NCI-H2107 (cell line): ENCODE measurements at places on chromosomes 4 and X.
A peak's percentile ranks its signal among the peaks of the same experiment; 100 is the strongest.

DNA sequence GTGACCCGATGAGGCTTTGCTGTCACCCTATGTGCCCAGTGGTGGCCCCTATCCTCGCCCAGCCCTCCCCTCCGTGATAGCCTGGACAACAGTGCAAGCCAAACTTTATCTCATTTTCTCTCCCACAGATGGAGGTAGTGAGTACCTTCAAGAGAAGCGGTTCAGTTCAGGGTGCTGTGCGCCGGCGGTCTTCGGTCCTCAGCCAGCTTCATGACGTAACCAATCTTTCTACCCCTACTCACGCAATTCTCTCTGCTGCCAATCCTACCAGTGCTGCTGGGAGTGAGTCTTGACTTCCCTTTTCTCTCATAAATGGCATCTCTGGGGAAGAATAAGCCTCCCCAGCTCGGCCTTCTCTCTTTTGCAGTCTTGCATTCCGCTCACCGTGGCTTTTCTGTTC, 29.5 kb downstream of the CCNQ start:
- DNase-seq, result no peak

- no peak for DNase-seq
Observed at GRCh38 chr4:78661921-78662521, 110.5 kb downstream of the ANXA3 start.

GRCh38 chr4:87092389-87093141, 127.9 kb downstream of the KLHL8 start:
- DNase-seq, result peak; percentile 11

- DNase-seq, result no peak
Observed at GRCh38 chrX:46850771-46851170, 13.9 kb downstream of the RP2 start.

DNA sequence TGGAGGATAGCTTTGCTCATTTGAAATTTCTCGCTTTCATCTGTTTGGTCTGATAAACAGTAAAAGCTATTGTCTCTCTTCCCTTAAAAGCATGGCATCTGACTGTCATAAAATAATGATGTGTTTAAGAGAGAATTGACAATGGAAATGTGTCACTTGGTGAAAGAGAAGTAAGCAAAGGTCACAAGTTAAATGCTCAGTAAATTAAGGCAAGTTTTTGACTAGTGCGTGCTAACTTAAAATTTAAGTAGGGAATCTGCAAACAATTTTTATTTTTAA, 161.6 kb upstream of the ANKRD50 start:
- no peak for DNase-seq

- DNase-seq, result peak; percentile 44
Observed at GRCh38 chr4:2296631-2297601, 35.0 kb upstream of the MXD4 start.

- peak; percentile 37 for DNase-seq
Observed at GRCh38 chrX:103356130-103356798, at the start of gene TCEAL9. TCEAL9 (plus strand) TSS chrX:103356506; CDS start chrX:103357685, 1,179 bp downstream.

DNA sequence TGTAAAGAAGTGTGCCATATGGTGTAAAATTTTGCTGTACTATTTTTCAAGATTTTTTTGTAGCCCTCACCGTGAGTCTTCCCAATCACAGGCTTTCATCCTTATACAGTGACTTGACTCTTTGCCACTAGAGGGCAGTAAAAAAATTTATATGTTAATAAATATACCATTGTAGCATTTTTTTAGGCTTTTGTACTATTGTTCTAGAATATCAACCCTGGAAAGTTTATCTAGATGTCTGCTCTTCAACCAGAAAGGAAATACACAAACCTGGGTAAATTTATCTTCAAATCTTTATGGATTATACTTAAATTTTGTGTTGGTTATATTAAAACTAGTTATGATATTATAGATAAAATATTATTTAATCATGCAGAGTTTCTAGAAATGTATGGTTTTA, 235.3 kb downstream of the TENM3 start:
- DNase-seq, result peak; percentile 23

- DNase-seq, result no peak
Observed at GRCh38 chr4:17535242-17535641, 20.3 kb downstream of the CLRN2 start.

- no peak for DNase-seq
Observed at GRCh38 chrX:149531599-149531998, 9.2 kb upstream of the EOLA1 start.

- DNase-seq, result no peak
Observed at GRCh38 chrX:34371754-34372153, 239.6 kb upstream of the FAM47A start.
